ENCODE measurements at places on chromosomes 12 and 14. TPM values are rescaled to one million over a fixed set of nuclear protein-coding genes. Genes with fewer than 3 reads are reported as not detected.

- H3K27ac ChIP-seq: no peak overlapping the region
- no peaks in the 10 kb centered on the region for H3K36me3 ChIP-seq
- no peak overlapping the region for H3K4me3 ChIP-seq
- no peaks in the 10 kb centered on the region for H3K27me3 ChIP-seq
- no peak for DNase-seq
Measured at GRCh38 chr12:92568691-92569090, 134.1 kb upstream of the PLEKHG7 start.

- H3K36me3 ChIP-seq: peaks cover 7% of the 10 kb centered on the region
- peaks cover 33% of the 10 kb centered on the region for H3K4me1 ChIP-seq
- no peaks in the 10 kb centered on the region for H3K27me3 ChIP-seq
- peak overlapping the region; percentile 97 for H3K4me3 ChIP-seq
- H3K27ac ChIP-seq: peak overlapping the region; percentile 98
Measured at GRCh38 chr14:75125617-75126016, 1.2 kb downstream of the NEK9 start.

DNA sequence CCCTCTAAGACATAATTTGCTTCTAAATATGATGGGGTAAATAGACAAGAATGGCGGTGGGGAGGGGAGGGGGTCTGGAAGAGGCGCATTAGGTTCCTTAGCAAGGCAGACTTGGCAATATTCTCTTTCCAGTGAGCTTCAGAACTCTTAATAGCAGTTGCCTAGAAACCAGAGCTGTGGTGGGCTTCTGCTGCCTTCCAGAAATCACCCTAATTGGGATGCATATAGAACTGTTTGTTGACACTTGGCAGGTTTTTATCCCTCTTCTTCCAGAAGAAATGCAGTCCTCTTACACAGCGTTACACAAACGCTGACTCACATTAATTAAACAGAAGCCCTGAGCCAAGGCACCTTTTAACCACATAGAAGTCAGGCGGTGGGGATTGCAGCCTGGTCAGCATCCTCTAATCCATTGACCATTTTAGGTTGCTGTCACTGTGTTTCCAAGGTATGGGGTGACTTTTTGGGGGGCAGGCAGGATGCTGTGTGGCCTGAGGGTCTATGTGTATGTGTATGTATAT, 114.1 kb downstream of the CCDC60 start:
- H3K4me1 ChIP-seq: peaks cover 5% of the 10 kb centered on the region
- H3K4me3 ChIP-seq: no peak overlapping the region
- no peak overlapping the region for H3K27ac ChIP-seq
- H3K36me3 ChIP-seq: peaks cover 7% of the 10 kb centered on the region
- DNase-seq: no peak

DNA sequence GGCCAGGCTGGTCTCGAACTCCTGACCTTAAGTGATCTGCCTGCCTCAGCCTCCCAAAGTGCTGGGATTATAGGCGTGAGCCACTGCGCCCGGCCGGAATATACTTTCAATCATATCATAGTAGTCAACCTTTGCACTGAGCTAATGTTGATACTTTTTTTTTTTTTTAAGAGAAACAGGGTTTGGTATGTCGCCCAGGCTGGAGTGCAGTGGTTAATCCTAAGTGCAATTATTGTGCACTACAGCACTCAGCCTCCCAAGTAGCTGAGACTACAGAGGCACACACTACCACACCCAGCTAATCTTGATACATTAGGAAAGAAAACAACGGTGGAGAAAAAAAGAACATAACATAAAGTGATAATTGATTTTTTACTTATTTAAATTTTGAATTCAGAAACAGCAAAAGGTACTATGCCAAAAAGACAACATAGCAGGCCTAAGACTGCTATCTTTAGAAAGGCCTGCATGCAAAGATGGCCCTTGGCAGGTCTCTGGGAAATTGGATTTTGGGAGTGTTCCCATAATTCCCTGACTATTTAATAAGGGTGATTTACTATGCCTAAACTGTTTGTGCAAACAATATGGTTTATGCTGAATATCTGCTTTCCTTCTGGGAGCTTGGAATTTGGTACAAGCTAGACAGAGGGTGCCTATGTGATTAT, 15.5 kb downstream of the BTBD7 start:
- no peaks in the 10 kb centered on the region for H3K36me3 ChIP-seq
- H3K27ac ChIP-seq: peak overlapping the region; percentile 39
- H3K27me3 ChIP-seq: no peaks in the 10 kb centered on the region
- no peak overlapping the region for H3K4me3 ChIP-seq

DNA sequence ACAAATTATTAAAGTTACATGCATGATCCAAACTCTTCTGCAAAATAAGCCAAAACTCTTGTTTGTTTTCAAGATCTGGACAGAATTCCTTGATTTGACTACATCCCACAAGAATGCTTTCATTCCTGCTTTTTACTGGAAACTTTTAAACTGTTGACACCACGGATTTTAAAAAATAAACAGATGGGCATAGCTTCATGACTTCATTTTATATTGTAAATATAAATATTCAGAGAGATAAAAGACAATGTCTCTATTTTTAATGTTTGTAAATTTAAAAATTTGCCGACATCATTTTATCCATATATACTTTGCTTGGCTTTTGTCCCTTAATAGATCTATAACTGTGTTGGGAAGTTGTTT, 134.3 kb upstream of the DCN start:
- H3K36me3 ChIP-seq: no peaks in the 10 kb centered on the region
- peaks cover 1% of the 10 kb centered on the region for H3K27me3 ChIP-seq
- H3K27ac ChIP-seq: no peak overlapping the region
- no peaks in the 10 kb centered on the region for H3K4me1 ChIP-seq
- no peak overlapping the region for H3K4me3 ChIP-seq

- H3K36me3 ChIP-seq: no peaks in the 10 kb centered on the region
- H3K27me3 ChIP-seq: peaks cover 5% of the 10 kb centered on the region
- peaks cover 5% of the 10 kb centered on the region for H3K4me1 ChIP-seq
- H3K4me3 ChIP-seq: no peak overlapping the region
- no peak overlapping the region for H3K27ac ChIP-seq
Measured at GRCh38 chr12:52438305-52439301, 4.4 kb upstream of the KRT75 start.

The OAS1 gene
- 0.56 TPM for total RNA-seq

DNA sequence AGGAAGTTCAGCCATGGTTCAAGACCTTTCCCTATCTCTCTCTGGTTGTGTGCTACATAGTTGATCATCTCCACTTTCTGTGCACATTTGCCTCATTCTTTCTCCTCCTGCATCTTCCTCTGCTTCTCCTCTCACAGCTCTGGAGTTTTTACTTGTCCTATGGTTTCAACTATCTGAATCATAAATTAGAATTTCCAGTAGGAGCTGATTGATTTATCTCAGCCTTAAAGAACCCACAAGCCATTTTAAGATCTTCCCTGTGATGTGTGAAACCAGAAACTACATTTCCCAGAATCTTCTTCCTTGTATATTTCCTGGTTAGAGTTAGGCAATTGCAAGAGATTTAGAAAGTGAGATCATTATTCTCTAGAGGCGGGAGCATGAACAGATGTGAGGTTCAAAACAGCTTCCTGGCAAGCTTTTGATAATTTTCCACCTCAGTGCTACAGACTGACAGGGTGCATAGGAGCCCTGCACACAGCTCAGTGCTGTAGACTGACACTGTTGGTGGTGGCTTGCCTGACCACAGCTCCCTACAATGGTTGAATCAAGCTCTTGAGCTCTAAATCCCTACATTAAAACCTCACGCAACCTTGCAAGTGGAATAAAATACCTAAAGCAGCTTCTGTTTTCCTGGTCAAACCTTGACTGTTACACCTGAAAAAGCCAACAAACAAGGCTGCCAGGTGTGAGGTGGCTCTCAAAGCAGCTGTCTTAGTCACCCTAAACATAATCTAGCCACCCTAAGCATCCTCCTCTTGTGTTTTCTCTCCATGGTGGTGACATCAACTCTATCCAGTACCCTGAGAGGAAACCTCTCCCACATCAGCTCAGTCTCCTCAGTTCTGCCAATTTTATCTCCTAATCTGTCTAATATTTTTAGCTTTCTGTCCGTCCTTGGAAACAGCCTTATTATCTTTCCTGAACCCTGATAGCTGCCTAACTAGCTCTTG, 21.5 kb upstream of the IFNG start:
- H3K27ac ChIP-seq: no peak overlapping the region
- no peak for DNase-seq
- peaks cover 8% of the 10 kb centered on the region for H3K4me1 ChIP-seq
- H3K4me3 ChIP-seq: no peak overlapping the region
- H3K27me3 ChIP-seq: no peaks in the 10 kb centered on the region

DNA sequence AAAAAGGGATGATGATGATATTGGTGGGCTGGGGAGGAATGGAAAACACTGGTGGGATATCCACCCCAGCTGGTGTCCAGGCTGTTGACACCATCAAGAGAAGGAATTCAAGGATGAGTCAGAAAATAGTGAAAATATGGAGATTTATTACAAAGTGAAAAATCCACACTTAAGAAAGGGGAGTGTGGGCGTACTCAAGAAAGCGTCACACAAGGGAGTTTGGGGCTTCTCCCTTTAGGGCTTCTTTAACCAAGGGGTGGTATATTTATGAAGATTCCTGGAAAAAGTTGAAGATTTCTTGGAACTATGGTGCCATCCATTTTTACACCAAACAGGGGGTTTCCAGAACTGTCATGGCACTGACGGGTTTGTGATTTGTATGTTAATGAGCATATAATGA, 63.1 kb upstream of the ARID2 start:
- no peaks in the 10 kb centered on the region for H3K27me3 ChIP-seq
- H3K4me1 ChIP-seq: no peaks in the 10 kb centered on the region
- H3K4me3 ChIP-seq: no peak overlapping the region
- no peak for DNase-seq
- H3K27ac ChIP-seq: no peak overlapping the region
- no peaks in the 10 kb centered on the region for H3K36me3 ChIP-seq

- no peak overlapping the region for H3K27ac ChIP-seq
- H3K27me3 ChIP-seq: peaks cover 1% of the 10 kb centered on the region
- H3K4me1 ChIP-seq: peaks cover 12% of the 10 kb centered on the region
- H3K36me3 ChIP-seq: no peaks in the 10 kb centered on the region
Measured at GRCh38 chr14:55758796-55759195, 178.8 kb downstream of the KTN1 start.

- peaks cover 8% of the 10 kb centered on the region for H3K27me3 ChIP-seq
- peaks cover 28% of the 10 kb centered on the region for H3K4me1 ChIP-seq
- peaks cover 4% of the 10 kb centered on the region for H3K36me3 ChIP-seq
- no peak for DNase-seq
Measured at GRCh38 chr12:124501827-124502226, 65.6 kb downstream of the NCOR2 start.

All from endothelial cell (in vitro differentiated cells).